Fibroblast of the conjunctiva (primary cell): ENCODE measurements at places on chromosomes 6 and 20.
A peak's percentile ranks its signal among the peaks of the same experiment; 100 is the strongest.

DNA sequence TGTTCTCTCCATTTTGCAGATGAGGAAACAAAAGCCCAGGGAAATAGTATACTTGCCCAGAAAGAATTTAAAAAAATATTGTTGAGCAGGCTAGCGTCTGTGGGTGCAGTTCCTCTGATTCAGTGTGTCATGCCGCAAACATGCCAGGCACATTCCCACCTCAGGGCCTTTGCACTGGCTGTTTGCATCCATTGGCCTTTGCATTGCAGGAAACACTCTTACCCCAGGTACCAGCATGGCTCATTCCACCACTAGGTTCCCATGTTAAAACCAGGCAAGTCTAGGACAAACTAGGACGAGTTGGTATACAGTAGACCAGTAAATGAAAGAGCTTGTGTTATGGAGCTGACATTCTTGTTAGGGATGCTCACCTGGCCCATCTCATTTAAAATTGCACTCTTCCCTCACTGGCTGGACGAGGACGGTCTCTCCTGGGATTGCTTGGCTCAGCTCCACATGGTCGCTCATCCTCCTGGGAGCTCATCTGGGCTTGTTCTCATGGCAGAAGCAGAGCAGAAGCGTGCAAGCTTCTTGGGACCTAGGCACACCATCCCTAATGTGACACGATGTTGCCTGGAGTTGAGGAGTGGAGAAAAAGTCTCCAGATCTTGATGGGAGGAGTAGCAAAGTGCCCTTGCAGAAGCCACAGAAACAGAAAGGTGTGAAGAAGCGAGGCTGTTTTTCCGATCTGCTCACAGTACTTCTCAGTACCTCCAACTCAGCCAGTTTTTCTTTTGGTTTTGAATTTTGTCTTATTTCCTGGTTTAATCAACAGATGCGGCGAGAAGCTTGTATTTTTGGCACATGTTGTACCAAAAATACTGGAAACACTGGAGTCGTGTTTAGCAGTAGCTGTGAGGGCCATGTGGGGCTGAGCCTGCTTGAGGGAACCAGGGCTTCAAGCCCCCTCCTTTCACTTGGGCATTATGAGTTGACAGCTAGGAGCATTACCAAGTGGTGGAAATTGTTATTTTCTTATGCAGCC, 13.9 kb downstream of the ZNF831 start:
- no peak for DNase-seq

GRCh38 chr6:168264593-168265335, 54.8 kb downstream of the DACT2 start:
- no peak for DNase-seq

DNA sequence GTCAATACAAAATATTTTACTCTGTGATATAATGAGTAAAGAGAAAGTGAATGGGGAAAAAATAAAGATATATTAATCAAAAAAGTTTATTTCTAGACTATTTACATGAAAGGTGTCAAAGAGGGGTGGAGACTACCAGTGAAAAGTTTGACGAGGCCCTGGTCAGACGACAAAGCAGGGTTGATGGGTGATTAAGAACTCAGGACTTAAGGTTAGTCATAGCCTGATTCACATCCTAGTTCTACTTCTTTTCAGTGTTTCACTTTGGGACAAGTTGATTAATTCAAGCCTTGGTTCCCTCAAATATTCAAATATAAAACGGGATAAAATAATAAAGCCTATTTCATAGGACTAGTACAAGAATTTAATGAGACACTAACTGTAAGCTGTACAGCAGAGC, 178.2 kb upstream of the HS3ST5 start:
- no peak for DNase-seq

- DNase-seq: no peak
These were observed 636.9 kb downstream of the MMUT start for GRCh38 chr6:48826152-48826515.

GRCh38 chr6:93858213-93858612, 438.9 kb upstream of the EPHA7 start:
- no peak for DNase-seq

DNA sequence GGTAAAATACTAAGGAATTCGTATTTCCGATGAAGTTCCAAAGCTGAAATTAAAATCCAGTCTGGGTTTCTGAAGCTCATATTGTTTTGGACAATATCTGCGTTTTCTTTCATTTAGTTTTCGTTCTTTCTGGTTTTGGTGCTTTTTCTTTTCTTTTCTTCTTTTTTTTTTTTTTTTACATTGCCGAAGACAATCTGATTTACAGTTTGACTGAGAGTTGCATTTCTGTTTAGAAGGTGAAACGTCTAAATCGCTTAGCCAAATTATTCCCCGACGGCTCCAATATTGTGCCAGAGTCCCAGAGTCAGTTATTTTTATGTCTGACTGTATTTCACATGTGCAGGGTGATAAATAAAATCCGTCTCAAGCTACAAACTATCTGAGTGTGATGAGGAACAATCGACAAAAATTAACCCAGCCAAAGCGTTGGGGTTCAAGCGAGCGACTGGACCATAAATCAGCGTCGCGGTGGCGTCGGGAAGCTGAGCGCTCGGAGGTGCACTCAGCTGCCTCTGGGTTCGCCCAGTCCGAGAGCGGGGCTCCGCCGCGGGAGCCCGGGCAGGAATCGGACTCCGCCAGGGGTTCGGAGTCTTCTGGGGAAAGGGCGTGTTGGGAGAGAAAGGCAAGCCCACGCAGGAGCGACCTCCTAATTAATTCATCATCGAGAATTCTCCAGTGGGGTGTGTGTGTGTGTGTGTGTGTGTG, 8.2 kb upstream of the TBX18 start:
- DNase-seq: no peak

- DNase-seq: no peak
These were observed 129.8 kb downstream of the TPBG start for GRCh38 chr6:82493467-82493866.

DNA sequence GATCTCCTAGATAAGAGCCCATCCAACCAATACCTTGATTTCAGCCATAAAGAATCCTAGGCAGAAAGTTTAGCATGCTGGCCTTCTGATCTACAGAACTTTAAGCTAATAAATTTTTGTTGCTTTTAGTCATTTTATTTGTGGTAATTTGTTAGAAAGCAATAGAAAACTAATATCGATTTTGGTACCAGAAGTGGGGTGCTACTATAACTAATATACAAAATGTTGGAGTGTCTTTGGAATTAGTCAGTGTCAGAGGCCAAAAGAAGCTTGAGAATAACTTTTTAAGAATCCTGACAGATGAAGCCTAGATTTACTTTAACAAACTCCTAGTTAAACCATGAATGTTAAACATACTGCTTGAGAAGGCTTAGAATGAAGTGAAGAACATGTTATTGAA, 83.6 kb upstream of the HSF2 start:
- DNase-seq: no peak

DNA sequence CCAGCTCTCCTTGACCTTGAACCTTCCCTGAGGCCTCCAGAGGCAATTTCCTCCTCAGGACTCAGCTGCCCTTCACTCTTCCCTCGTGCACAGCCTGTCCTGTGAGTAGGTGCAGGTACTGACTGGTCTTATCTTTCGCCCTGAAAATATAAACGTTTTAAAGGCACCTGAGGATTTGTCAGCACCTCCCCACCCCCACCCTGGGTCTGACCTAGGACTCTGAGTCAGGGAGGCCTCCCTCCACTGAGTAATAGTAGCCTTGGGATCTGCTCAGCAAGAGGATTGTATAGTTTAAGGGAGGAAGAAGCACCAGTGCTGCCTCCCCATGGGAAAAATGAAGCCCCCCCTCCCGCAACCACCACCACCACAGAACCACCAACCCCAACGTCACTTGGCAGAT, 54.6 kb downstream of the PPARD start:
- DNase-seq: no peak

DNA sequence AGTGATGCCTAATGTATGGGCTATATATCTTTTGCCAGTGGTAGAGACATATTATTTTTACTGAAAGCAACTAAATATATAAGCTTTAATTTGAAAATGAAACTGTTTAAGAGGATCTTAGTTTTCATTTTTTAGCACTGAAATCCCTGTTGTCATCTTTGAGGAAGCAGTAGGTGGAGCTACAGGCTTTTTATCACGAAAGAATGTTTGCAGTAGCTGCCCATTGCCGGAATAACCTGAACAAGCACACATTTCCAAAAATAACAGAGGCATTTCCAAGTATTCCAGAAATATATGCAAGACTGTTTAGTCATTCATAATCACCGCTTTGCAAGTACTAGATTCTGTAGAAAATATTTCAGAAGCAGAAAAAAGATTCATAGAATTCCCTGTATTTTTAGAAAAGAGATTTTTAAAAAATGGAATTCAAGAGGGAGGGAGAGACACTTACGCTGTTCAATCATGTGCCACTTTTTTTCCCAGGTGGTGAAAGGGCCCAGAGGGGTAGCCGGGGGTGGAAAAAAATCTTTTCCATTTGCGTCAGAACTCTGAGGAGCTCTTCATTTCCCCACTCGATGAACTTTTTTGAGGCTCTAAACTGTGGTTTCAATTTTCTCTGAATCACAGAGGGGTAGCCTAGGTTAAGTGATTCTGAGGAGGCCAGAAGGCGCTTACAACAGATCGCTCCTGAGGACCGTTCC, 142.5 kb upstream of the FERMT1 start:
- DNase-seq: peak; percentile 44

GRCh38 chr6:39366931-39367618, 44.6 kb upstream of the KCNK16 start:
- no peak for DNase-seq

DNA sequence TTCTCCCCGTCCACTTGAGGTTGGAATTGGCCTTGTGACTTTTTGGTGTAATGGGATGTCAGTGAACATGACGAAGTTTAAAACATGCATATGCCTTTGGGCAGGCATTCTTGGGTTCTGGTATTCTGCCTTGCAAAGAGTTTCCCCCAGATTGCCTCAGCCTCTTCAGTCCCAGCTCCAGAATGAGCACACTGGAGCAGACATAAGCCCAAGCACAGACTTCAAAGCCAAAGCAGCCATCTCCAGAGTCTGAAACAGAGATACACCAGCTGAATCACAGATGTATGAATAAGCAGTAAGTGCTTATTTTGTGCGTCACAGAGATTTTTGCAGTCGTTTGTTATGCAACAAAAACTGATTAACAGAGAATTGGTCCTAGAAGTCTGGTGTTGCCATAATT, 546.0 kb downstream of the FRK start:
- DNase-seq: peak; percentile 9

GRCh38 chr20:2873010-2873746, at the start of gene PTPRA:
TSS of gene PTPRA (plus strand) at chr20:2873481. CDS start at chr20:2964278, 90,797 bp downstream.
- DNase-seq: peak; percentile 78

DNA sequence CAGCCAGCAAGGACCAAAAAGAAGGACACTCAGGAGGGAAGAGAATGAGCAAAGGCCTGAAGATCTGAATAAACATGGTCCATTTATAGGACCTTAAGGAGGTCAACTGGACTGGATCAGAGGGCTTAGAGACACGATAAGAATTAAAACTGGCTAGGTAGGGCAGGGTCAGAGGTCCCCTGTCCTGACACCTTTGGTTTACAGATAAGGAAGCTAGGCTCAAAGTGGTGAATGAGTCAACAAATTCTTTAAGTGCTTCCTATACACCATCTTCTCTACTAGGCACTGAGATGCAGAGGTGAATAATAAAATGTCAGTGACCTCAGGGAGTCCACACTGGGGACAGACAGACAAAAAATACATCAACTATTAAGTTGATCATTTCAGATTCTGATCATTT, 70.3 kb downstream of the HIVEP2 start:
- no peak for DNase-seq

- DNase-seq: no peak
These were observed 9.4 kb upstream of the SRC start for GRCh38 chr20:37336369-37337207.
